Hematopoietic multipotent progenitor cell (in vitro differentiated cells): ENCODE measurements at places on chromosomes 7 and 10. TPM values are rescaled to one million over a fixed set of nuclear protein-coding genes. Genes with fewer than 3 reads are reported as not detected.

DNA sequence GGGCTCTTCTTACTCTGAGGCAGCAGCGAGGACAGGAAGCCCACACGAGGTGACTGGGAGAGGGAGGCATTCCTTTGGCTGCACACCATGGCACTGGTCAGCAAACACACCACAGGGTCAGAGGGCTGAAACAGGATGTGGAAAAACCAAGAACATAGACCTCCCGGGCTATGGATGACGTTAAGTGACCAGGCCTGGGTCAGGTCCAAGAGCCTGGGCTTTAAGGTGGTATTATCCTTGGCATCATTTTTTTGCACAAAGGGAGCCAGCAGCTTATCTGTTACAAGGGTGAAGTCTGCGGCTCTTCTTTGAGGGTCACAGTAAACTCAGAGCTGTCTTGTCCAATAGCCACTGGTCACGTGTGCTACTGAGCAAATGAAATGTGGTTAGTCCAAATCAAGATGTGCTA is 7.0 kb downstream of the WDR91 start:
- DNase-seq, result no peak

DNA sequence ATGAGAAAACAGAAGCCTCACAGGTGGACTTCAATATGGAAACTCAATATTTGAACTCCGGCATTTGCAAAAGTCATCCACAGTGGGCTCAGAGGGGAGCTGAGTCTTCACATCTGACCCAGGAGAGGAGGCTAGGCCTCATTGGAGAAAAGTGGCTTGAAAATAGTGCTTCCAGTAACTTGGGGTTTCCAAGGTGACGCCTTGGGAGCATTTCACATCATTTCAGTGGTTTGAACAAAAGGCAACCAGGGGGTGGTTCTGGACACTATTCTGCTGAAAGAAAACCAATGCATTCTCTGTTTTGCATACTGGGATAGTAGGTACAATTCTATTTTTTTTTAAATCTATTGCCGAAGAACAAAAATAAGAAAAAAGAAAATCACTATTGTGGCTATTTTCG is 599.2 kb upstream of the POM121L12 start:
- DNase-seq, result no peak

GRCh38 chr7:138138244-138138643 is 62.0 kb downstream of the AKR1D1 start:
- DNase-seq, result no peak

DNA sequence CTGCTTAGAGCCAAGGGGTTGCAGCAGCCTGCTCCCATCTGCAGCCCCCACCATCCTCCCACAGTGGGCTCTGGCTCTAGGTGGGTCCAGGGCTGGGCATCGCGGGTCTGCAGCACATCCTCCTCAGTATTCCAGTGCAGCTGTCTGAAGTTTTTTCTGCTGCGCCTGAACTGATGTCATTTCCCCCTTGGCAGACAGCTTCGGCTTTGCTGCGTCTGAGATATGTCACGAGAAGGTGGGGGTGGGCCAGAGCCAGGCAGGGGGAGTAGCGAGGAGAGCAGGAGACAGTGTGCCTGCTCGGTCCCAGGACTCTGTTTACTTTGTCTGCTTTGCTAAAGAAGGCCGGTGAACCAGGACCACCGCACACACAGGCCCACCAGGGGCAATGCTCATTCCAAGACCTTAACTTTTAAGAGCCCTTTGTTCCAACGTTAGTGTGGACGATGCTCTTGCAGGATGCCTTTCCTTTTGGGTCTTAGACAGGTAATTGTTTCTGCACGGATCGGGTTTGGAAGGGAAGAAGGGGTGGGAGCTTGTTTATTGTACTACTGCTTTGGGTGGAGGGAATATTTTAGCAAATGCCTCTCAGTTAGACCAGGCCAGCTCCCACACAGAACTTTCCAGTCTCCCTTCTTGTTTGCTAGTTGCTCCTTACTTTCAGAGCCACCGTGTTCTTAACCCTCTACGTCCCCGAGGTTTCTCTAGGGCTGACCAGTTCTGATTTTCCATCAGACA is 32.4 kb downstream of the WBP1L start:
- DNase-seq, result no peak

GRCh38 chr10:30151581-30152389 is 92.4 kb upstream of the JCAD start:
- DNase-seq, result peak; percentile 89

DNA sequence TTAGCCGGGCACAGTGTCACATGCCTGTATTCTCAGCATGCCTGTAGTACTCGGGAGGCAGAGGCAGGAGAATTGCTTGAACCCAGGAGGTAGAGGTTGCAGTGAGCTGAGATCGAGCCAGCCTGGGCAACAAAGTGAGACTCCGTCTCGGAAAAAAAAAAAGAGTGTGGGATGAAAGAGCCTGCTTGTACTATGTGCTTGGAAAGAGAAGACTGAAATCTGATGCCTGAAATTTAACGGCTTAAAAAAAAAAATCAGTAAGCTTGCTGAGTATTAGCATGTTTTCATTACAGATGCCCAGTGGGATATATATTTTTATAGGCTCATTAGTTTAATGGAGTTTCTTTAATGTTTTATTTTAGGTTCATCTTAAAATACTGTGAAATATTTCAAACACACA is 4.2 kb downstream of the NT5C2 start:
- DNase-seq, result no peak

DNA sequence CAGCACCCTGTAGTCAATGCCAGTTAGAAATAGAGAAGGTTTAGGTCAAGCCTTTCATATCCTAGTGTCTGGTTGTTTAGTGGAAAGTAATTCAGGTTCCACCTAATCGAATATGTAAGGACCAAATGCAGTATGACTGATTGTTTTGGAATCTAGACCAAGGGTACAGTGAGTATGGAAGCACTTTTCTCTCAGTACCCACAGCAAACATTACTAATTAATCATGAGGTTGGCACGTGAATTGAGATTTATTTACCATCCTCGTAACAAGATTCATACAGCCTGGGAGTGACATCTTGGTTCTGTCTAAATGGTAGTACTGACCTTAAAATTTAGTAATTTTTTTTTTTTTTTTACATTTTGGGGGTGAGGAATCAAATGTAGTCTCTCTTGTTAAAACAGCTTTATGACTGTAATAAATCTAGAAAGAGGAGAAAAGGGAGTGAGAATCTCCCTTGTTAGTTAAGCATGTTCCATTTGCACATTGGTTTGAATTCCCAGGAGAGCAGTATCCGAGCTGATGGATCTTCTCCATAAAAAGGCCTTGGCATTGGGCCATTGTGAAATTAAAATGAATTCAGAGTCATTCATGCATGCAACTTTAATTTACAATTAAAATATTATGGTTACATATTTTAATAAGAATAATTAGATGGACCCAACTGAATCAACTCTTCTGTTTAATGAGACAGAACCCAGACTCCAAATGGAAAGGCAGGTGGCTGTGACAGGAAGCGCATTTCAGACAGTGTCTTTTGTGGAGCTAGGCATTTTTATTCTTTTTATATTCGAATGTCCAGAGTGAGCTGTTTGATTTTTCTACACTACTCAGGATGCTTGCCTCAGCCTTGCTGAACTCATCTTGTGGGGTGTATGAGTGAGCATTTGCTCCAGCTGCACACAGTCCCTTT is 57.6 kb downstream of the SNX10 start:
- no peak for DNase-seq

- no peak for DNase-seq
These were observed 150.6 kb downstream of the DIP2C start for GRCh38 chr10:538895-539294.

DNA sequence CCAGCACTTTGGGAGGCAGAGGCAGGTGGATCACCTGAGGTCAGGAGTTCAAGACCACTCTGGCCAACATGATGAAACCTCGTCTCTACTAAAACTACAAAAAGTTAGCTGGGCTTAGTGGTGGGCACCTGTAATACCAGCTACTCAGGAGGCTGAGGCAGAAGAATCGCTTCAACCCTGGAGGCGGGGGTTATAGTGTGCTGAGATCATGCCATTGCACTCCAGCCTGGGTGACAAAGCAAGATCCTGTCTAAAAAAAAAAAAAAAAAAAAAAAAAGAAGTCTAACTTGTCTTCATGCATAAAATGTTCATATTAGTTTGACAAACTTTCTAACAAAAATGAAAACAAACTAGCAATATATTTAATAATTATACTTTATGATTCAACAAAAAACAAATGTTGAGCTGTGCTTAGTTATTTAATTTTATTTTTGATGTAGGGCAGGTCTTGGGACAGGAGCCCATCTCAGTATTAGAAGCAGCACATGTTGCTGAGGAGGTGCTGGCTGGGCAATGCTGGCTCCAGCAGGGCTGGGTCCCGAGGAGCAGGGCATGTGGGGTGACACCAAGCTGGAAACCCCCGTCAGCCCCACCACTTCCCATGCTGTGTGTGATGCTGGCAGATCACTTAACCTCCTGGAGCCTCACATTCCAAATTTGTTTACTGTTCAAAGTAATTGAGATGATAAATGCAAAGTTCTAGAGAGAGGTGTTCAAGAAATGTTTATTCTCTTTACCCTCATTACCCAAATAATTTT is 335.3 kb upstream of the KLF6 start:
- peak; percentile 41 for DNase-seq

DNA sequence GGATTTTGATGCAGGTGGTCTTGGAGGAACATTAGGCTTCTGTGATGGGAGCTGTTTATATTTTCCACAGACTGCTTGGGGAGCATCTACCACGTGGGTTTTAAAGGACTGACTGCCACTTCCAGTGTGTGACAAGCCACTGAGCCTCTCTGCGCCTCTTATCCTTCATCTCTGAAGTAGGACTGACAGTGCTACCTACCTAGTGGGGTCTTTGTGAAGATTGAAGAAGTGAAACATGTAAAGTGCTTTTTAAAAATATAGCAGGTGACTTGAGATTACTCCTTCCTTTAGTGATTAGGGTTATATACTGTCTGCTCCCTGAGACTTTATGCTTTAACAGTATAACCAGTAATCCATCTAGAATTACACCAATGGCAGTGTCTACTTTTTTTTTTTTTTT is 29.9 kb downstream of the NKX2-3 start:
- no peak for DNase-seq

DNA sequence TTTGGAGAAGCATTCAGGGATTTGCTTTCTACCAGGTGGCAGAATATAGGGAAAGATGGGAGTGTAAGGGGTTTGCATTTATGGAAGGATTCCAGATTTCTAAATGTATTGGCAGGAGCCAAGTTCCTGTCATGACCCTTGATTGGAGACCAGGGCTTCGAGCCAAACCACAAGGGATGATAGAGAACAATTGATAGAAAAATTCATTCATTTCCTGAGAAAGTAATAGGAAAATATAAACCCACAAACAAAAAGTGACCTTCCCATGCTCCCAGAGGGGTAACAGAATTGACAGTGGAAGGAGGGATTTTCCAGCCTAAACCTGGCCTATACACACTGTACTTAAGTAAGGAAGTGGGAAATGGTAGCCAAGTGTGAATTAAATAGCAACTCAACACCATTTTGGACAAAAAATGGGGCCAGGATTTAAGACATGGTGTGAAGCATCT is 22.4 kb upstream of the IFIT2 start:
- DNase-seq, result no peak

DNA sequence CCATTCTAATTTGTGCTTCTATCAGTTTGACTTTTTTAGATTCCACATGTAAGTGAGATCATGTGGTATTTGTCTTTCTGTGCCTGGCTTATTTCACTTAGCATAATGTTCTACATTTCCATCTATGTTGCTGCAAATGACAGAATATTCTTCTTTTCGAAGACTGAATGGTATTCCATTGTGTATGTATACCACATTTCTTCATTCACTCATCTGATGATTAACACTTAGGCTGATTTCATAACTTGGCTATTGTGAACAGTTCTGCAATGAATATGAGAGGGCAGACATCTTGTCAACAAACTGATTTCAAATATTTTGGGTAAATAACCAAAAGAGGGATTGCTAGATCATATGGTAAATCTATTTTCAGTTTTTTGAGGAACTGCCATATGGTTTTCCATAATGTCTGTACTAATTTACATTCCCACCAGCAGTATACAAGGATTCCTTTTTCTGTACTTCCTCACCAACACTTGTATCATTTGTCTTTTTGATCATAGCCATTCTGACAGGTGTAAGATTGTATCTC is 52.9 kb downstream of the ZNF22 start:
- DNase-seq, result no peak

GRCh38 chr7:77561352-77561751 is 24.3 kb downstream of the PTPN12 start:
- no peak for DNase-seq

- DNase-seq, result no peak
These were observed 132.8 kb upstream of the DNAJB12 start for GRCh38 chr10:72487521-72487920.

DNA sequence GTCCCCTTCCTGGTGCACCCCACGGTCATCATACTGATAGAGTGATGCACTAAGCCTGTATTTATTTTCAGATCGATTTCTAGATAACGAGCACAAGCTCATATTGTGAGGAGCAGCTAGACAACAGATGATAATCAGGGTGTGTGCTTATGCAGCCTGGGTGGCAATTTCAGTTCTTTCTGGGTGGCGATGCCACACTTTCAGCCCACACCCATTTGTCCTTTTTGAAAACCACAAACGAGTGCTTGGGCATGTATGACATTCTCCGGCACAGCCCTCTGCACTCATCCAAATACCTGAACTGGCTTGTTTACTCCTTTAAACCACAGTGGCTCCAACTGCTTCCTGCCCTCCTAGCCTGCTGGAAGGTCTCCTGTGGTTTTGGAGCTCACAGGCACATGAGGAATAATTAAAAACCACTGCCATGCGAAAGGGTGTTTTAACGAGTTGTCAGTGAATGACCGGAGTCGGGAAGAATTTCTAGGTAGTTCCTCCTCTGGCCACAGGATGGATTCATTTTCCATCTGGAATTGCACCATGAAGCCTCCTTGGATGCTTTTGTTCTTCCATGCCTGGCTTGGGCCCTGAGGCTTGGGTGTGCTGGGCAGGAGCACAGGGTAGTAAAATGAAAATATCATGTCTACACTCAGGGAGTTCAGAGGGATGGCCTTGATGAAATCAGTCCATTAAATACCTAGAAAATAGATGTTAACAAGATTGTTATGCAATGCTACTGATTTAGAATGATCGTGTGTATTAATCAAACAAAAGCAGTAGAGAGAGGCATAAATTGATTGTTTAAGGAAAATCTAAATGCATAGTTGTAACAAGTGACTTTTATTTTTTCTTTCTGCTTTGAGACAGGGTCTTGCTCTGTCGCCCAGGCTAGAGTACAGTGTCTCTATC is 52.4 kb upstream of the ITGB1 start:
- DNase-seq, result no peak

GRCh38 chr7:105213611-105214010 is 175.1 kb downstream of the SRPK2 start:
- DNase-seq, result peak; percentile 21

CALHM3 gene
- 0.27 TPM for total RNA-seq

TMEM139 gene
- total RNA-seq, result not detected

FBXL13 gene
- total RNA-seq, result 1.3 TPM

ZNHIT1 gene
- total RNA-seq, result 35.5 TPM

TSPAN12 gene
- total RNA-seq, result 0.81 TPM

UPP1 gene
- total RNA-seq, result 2.2 TPM

PRKG1 gene
- 67.3 TPM for total RNA-seq

CFTR gene
- not detected for total RNA-seq

ARHGAP22 gene
- total RNA-seq, result 67.3 TPM
